NCI-H2081 (cell line): ENCODE measurements at places on chromosomes 2 and 18.

GRCh38 chr2:28681158-28681571 is 70.5 kb upstream of the PPP1CB start:
- DNase-seq = no peak

DNA sequence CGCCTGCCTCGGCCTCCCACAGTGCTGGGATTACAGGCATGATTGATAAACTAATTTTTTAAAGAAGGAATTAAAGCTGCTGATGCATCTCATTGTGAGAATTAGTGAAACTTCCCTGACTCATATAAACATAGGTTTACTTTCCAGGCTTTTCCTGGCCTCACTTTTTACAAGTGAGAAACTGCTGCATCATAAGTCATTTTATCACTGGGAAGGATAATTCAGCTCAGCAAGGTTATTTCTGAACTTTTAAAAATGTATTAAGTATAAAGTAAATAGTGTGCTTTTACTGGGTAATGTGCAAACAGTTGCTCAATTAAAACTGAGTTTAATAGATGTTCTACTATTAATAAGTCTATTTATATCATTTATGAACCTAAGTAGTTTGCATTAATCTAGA is 1130.3 kb upstream of the CDH2 start:
- no peak for DNase-seq

DNA sequence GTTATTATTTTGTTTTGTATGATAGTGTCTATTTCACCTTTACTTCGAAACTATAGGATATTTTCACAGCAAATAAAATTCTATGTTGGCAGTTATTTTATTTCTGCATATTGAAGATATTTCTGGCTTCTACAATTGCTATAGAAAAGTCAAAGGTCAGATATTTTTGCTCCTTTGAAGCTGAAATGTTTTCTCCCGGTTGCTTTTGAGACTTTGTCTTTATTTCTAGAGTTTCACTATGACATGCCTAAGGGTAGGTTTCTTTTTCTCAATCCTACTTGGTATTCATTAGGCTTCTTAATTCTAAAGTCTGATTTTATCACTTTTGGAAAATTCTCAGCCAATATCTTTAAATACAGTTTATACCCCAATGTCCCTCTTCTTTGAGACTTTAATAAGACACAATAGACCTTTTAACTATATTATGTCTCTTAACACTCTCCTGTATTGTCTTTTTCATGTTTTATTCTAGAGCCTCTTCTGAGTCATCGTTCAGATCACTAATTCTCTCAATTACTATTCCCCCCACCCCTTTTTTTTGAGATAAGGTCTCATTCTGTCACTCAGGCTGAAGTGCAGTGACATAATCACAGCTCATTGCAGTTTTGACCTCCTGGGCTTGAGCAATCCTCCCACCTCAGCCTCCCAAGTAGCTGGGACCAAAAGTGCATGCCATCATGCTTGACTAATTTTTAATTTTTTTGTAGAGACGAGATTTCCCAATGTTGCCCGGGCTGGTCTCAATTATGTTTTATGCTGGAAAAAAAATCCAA is 50.5 kb downstream of the USP37 start:
- no peak for DNase-seq

- DNase-seq = peak; percentile 36
Measured at GRCh38 chr2:28750316-28751251, 1.0 kb upstream of the PPP1CB start.

DNA sequence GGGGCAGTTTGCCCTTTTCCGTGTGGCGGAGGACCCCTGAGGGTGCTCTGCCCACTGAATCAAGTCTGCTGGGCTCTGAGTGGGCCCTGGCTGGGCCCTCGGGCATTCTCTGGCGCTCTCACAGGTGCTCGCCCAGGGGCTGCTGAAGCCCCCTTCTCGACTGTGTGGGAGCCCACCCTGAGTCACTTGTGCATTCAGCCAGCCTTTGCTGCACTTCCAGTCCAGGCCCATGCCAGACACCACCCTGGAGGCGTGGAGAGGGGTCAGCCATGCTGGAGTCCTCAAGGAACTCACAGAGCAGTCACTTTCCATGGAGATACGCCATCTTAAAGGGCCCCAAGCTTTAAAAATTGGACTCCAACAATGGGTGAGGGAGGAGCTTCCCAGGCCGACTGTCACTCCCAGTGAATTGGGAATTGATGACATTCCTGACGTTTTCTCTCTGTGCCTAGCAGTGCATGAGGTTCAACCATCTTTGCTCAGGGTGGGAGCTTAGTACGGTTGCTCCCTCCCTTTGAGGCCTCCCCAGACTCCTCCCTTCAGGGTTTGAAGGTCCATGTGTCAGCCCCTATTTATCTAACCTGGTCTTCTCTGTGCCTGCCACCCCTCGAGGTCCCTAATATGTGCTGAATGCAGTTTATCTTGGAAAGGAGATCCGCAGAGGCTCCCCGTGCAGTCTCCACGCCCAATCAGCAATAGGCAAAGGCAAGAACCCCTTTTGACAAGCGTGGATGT is 71.8 kb upstream of the HS6ST1 start:
- DNase-seq = no peak
